ENCODE measurements at places on chromosomes 3 and 15. TPM values are rescaled to one million over a fixed set of nuclear protein-coding genes. Genes with fewer than 3 reads are reported as not detected.

DNA sequence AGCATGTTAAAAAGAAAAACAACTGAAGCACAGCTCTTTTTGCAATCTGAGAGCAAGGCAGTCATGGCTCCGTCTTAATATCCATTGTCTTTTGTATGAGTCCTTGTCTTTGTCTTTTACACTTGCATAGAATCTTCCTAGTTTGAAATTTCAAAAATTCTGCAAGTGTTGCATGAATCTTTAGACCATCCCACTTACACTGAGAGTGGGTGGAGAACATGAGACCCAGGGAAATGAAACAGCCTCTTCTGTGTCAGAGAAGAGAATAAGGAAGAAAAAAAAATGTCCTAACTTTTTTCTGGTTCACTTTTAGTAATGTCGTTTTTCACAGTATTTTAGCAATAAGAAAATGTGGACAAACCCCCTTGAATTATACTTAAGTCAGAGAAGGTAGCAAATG is 12.1 kb upstream of the DCLK3 start:
- DNase-seq = no peak
- no peak overlapping the region for H3K4me3 ChIP-seq
- H3K36me3 ChIP-seq = no peaks in the 10 kb centered on the region
- no peaks in the 10 kb centered on the region for H3K27me3 ChIP-seq
- no peaks in the 10 kb centered on the region for H3K4me1 ChIP-seq

DNA sequence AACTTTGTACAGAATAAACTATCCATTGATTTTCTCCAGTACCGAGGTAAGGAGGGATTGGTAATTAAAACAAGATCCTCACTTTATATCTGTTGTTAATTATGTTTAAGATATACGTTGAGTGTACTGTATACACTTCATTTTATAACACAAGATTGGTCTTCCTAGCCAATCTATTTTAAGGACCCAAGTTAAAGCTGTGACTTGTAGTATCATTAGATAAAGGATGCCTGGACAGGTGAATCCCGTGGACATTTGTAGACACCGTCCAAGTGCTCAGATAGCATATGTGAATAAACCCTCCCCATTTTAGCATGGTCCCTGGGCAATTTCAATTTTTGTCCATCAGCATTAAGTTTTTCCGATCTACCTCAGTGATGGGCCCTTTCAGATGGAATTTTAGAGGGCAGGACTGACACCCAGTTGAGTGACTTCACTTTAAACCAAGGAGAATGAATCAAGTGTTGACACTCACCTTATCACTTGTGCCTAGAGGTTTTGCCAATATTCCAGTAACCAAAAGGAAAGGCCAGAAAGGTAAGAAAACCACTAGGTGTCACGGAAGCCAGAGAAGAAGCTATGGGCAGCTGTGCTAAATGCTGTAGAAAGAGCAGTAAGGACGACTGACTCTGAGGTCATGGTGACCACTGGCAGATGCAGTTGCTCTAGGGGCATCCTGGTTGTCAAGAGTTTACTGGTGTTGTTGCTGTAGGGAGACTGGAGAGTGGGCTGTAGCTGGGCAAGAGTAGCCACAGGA is 9.2 kb downstream of the AHSG start:
- H3K4me1 ChIP-seq = peaks cover 3% of the 10 kb centered on the region
- no peaks in the 10 kb centered on the region for H3K27me3 ChIP-seq
- H3K36me3 ChIP-seq = no peaks in the 10 kb centered on the region
- H3K27ac ChIP-seq = no peak overlapping the region
- no peak for DNase-seq

DNA sequence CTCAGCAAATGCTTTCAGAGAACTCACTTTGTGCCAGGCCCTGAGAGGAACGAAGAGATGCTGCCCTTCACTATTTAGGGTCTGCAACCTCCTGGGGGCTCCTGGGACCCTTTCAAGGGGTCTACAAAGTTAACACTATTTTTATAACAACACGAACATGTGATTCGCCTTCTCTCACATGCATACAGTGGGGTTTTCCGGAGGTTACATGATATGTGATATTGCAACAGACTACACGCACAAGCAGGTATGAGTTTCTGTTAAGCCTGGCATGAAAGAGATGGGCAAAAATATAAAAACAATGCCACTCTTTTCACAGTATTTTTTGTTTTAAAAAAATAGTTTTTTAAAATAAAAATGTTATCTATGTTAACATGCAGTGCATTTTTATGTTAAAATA is 10.3 kb downstream of the STARD5 start:
- no peaks in the 10 kb centered on the region for H3K27me3 ChIP-seq
- H3K36me3 ChIP-seq = peaks cover 3% of the 10 kb centered on the region
- H3K27ac ChIP-seq = no peak overlapping the region
- DNase-seq = no peak
- H3K4me1 ChIP-seq = no peaks in the 10 kb centered on the region

DNA sequence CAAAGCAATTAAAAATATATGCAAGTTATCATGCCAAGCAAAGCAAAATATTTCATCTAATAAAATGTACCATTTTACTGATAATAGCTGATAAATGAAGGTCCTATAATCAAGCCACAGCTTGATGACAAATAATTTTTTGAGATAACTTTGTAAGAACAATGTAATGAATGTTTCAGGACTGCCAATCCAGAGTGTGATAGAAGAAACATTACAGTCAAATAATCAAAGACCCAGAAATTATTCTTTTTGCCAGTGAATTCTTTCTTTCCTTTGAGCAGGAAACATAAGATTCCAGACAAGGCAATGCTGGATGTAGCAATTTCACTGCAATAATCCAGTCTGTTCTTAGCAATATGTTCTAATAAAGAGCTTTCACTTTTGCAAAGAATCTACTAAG is 556.1 kb downstream of the PLOD2 start:
- no peak overlapping the region for H3K4me3 ChIP-seq
- no peaks in the 10 kb centered on the region for H3K27me3 ChIP-seq
- no peak for DNase-seq
- H3K36me3 ChIP-seq = no peaks in the 10 kb centered on the region
- H3K4me1 ChIP-seq = no peaks in the 10 kb centered on the region

DNA sequence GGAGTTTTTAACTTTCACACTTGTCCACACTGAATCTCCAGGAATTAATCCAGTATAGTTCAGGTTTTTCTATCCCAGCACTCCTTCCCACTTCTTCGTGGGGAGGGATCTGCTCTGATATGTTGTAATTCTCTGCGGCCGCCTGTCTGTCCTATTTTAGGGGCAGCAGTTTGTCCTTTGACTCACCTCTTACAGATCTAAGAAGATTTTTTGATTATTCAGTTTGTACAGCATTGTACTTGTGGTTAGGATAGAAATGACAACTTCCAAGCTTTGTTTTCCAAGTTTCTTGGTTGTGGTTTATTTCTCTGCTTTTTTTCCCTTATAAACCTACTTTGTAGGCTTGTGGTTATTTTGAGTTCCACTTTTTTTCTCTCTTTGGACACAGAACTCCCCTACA is 601.7 kb downstream of the SI start:
- no peaks in the 10 kb centered on the region for H3K36me3 ChIP-seq
- H3K27ac ChIP-seq = no peak overlapping the region
- H3K4me3 ChIP-seq = no peak overlapping the region
- no peak for DNase-seq
- H3K4me1 ChIP-seq = no peaks in the 10 kb centered on the region

The CCR8 gene
- not detected for total RNA-seq

The TRH gene
- total RNA-seq = not detected

The TGM5 gene
- total RNA-seq = not detected

The CHRD gene
- total RNA-seq = 0.63 TPM

All from H1 (cell line).